ENCODE measurements at places on chromosomes 13 and 19.

GRCh38 chr13:109773276-109773675, 13.1 kb downstream of the IRS2 start:
- no peak for DNase-seq

- DNase-seq = no peak
These were observed 74.9 kb downstream of the LHFPL6 start for GRCh38 chr13:39527961-39528660.

DNA sequence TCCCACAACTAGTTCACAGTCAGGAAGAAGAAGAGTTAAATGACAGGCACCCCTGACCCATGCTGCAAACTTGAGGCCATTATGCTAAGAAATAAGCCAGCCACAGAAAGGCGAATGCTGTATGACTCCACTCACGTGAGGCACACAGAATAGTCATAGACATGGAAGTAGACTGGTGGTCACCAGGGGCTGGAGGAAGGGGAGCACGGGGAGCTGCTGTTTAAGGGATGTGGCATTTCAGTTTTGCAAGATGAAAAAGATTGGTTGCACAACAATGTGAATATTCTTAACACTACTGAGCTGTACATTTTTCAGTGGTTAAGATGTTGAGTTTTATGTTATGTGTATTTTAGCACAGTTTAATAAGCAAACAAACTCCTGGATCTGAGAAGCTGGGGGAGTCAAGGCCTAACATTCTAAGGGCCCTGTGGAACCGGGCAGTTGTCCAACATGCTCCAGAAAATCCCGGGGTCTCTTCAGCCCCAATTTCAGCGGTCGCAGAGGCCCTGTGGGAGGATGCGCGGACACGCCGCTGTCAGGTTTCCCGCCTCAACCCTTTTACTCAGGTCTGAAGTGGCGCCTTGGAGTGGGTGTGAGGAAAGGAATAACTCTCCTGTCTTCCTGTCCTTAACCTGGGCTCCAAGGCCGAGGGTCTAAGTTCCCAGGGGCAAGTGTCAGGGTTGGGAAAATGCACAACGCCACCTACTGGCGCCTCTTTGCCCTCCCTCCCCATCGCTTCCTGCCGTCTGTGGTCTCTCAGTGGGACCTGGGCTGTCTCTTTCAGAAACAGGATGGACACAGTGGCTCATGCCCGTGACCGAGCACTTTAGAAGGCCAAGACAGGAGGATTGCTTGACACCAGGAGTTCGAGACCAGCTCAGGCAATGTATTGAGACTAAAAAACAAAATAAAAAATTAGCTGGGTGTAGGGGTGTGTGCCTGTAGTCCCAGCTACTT, 4.4 kb upstream of the TMEM272 start:
- no peak for DNase-seq

GRCh38 chr19:38004521-38005223, 97.7 kb downstream of the SIPA1L3 start:
- DNase-seq = no peak

- DNase-seq = no peak
These were observed 91.3 kb downstream of the KCNRG start for GRCh38 chr13:50106559-50106958.

DNA sequence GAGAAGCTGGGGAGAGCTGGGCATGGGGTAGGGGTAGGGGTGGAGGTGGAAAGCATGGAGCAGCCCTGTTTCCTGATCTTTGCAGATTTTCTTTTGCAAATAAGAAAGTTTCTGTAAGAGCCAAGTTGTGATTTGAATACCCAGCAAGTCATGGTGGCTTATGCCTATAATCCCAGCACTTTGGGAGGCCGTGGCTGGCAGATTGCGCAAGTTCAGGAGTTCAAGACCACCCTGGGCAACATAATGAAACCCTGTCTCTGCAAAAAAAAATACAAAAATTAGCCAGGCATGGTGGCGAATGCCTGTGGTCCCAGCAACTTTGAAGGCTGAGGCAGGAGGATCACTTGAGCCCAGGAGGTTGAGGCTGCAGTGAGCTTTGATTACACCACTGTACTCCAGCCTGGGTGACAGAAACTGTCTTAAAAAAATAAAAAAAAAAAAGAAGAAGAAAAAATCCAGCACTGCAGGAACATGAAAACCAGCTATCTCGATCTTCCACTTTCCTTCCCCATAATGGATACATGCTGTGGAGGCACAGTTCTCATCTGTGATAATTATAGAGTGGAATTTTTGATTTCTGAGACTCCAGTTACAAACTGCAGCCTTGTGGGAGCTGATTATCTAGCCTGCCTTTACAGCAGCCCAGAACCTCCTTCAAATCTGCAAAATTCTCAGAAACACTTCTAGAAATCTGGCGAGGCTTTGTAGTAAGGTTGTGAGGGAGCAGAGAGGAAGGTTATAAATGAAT, 12.1 kb upstream of the TEX26 start:
- no peak for DNase-seq

- DNase-seq = peak; percentile 59
These were observed 16.1 kb upstream of the TPP2 start for GRCh38 chr13:102580552-102581169.

DNA sequence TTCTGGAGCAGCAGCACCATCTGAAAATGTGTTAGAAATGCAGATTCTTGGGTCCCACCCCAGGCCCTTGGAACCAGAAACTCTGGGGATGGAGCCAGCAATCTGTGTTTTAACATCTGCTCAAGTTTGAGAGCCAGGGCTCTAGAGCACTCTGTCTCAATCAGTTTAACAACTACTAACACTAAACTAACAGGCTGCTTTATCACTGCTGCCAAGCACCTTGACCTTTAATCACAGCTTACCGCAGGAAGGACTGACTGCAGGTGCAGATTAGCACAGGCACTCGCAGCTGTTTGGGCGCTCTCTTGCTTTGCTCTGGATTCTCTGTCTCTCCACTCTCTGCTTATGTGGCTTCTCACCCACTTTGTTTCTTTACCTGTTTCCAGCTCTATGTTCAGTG, 163.5 kb downstream of the MTUS2 start:
- no peak for DNase-seq

All from effector memory CD8-positive, alpha-beta T cell (primary cell).